Mesothelial cell of epicardium (in vitro differentiated cells): ENCODE measurements at places on chromosomes 2 and 18. TPM values are rescaled to one million over a fixed set of nuclear protein-coding genes. Genes with fewer than 3 reads are reported as not detected.

- DNase-seq = no peak
Measured at GRCh38 chr2:9286554-9287399, 80.2 kb downstream of the ASAP2 start.

DNA sequence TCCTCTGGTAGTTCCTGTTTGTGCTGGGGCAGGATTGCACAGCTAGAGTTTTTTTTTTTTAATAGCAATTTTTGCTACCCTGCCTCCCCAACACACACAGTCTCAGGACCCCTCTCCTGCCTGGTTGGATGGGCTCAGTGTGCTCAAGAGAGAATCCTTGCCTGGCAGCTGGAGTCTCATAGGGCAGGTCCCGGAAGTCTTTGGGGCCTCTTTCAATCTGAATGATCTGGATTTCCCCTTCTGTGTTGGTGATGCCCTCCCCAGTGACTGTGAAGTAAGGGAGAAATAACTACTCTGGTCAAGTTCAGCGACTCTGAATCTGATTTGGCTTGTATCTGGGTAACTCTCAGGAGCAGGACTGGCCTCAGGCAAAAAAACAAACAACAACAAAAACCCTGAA lies 220.6 kb upstream of the LRRTM1 start:
- DNase-seq = no peak

DNA sequence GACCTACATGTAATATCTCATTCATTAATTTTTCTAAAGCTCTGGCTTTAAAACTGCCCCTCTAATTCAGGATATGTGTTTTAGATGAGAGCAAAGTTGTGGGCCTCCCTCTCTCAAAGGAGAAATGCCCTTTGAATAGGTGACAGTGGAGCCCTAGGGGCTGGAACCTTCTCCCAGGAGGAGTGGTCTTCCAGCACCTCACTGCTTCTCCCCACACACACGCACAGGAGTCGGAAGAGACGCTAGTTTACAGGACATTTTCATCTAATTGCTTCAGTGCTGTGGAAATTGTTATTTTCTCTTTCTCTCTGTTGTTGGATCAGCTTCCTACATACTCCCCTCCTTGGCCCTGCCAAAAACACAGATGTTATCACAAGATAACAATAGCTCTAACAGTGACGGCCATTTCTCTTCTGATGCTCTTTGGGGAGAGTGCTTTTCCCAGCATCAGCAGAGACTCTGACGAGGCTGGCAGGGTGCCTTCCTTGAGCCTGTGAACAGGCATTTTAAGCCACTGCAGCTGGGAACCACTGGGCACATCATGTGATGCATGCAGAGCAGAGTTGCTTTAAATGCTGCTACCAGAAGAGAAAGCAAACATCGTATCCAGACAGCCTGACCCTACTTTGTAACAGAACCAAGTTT lies 209.4 kb upstream of the SP5 start:
- no peak for DNase-seq

GRCh38 chr2:160210599-160211138 lies 10.6 kb upstream of the ITGB6 start:
- DNase-seq = peak; percentile 80

- DNase-seq = no peak
Measured at GRCh38 chr2:33241581-33241980, 234.9 kb upstream of the RASGRP3 start.

GRCh38 chr2:177399376-177399775 lies 6.8 kb downstream of the AGPS start:
- DNase-seq = no peak

DNA sequence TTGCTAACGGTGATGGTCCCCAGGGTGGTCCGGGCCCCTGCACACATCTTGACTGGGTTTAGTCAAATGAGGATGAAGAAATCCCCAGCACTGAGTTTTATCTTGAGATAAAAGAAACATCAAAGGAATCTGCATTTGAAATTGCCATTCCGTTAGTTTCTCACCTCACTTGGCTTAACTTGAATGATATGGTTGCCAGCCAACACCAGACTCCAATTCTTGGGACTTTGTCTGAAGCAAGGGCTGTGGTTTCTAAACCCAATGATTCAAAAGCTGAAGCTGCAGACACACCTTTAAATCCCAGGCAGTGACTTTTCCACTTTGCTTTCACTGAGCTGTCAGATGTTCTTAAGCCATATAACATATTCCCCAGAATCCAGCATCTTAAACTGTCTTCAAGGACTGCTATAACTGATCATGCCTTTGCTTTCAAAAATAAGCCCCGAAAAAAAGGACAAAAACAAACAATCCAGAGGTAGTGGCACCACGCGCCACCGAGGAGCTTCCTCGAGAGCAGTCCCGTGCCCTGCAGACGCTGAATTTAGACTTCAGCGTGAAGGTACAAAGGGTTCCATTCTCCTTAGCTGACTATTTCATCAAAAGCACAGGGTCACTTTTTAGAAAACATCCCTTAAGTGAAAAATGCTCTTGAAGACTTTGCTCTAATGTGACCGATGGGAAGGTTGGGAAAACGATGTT lies 189.3 kb downstream of the HDAC4 start:
- DNase-seq = no peak

DNA sequence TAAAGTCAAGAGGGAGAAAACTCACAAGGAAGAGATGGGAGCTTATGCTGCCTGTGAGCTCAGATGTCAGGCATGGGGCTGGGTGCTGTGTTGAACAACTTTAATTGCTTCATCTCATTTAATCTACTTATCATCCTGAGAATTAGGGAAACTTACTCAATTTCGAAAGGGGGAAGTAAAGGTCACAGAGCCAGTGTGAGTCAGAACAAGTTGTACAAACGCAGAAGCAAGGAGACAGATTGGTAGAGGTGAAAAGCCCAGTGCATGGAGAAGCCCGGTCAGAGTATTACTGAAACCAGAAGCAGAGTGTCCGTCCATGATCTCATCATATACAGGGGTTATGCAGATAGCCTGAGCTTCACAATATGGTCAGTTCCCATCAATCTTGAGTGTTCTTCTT lies 281.1 kb upstream of the POU3F3 start:
- no peak for DNase-seq

DNA sequence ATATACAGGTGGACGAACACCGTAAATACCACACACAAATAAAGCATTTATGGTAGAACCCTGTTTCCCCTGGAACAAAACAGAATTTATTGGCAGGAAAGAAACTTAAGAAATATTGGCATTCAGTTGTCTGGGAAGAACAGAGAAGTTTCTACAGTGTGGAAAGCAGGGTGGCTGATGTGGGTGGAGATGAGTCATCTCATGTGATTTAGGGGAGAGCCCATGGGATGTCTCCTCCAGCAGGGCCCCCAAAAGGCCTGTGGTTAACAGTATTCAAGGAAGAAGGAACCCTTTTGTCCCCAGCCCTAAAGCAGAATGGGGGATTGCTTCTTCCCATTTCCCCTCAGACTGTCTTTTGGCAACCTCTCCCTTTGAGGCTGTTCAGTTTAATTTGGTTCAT lies 24.2 kb downstream of the SIX3 start:
- DNase-seq = no peak

DNA sequence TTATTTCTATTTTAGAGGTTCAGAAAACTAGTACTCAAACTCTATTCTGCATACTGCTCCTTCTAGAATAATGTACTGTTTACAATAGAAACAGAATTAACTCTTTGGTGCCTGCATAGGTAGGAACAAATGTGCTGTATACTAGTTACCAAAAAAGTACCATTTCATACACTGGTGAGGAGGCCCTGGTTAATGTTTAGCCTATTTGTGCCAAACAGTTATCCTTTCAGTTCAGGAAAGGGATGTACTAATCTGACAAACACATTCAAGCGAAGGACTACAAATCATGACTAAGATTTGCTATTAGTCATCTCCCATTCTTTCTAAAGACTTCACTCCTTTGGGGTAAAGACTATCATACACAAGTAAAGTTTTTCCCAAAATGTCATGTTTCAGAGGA lies 47.4 kb downstream of the EXOC6B start:
- no peak for DNase-seq

PSMA8 gene
- 0.22 TPM in 1 of 3 replicates, not detected in the others for total RNA-seq

LONRF2 gene
- total RNA-seq = 13.4 to 14.6 TPM (median 13.7 TPM) in 3 replicates

UNC80 gene
- total RNA-seq = 0.38 to 0.59 TPM (median 0.55 TPM) in 3 replicates

ARL6IP6 gene
- 22.3 to 29.4 TPM (median 25.9 TPM) in 3 replicates for total RNA-seq

KIAA1328 gene
- total RNA-seq = 17.9 to 20.8 TPM (median 18.1 TPM) in 3 replicates

HOXD12 gene
- 0.27 to 0.40 TPM (median 0.27 TPM) in 3 replicates for total RNA-seq

SIX3 gene
- total RNA-seq = not detected in 3 replicates
